Fibroblast of villous mesenchyme (primary cell): ENCODE measurements at places on chromosomes 2 and 18. TPM values are rescaled to one million over a fixed set of nuclear protein-coding genes. Genes with fewer than 3 reads are reported as not detected.

DNA sequence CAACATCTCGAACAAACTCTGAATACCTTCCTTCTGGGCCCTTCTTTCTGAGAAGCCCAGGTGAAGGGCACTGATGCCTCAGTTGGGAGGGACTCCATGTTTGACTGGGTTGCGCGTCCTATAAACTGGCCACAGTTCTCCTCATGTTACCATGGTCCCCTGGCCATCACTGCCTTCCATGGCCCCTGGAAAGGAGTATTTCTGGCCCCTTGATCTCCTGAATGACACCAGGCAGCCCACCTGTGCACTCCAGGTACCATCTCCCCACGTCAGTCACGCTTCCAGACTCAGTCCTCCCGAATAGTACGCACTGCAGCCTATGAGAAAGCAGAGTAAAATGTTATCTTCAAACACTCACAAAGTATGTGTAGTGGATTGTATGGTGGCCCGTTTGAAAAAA lies 73.9 kb downstream of the ACKR3 start:
- no peak for DNase-seq

DNA sequence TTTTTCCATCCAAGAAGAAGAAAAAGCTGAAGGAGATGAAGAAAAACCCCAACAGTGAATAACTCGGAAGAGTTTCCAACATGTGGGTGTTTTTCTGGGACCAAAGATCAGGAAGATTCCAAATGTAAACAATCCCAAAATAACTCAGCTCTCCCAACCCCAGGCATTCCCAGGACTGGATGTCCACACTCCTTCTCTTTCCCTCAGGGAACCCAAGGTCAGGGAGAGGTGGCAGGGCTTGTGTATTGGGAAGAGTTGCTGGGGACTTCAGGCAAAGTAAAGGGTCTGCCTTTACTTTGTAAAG lies 268.0 kb downstream of the DYSF start:
- DNase-seq, result peak; percentile 43

- DNase-seq, result no peak
Observed at GRCh38 chr18:69291044-69291443, 109.6 kb upstream of the DOK6 start.

- no peak for DNase-seq
Observed at GRCh38 chr2:31058096-31059035, 79.9 kb downstream of the GALNT14 start.

- no peak for DNase-seq
Observed at GRCh38 chr2:68432696-68433658, 34.1 kb downstream of the FBXO48 start.

GRCh38 chr2:201813996-201814760 lies 7.8 kb downstream of the CDK15 start:
- peak; percentile 62 for DNase-seq

DNA sequence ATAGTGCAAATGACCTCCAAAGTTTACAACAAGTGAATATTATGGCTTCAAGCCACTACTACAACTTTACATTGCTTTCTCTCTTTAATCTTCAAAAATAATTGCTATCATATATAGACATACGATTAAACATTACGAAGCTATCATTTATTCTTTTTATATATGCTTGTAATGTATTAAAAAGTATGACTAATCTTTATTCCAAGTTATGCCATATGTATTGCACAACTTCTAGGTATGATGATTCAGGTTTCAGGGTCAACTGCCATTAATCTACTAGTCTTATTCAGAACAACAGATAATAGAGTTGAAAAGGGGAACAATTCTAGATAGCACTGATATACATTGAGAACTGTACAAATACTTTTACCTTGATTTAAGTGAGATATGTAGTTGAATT lies 506.2 kb upstream of the TMEFF2 start:
- DNase-seq, result no peak

- peak; percentile 86 for DNase-seq
Observed at GRCh38 chr2:105432749-105433148, 33.9 kb upstream of the FHL2 start.

GRCh38 chr2:180411661-180412060 lies 404.6 kb upstream of the CWC22 start:
- no peak for DNase-seq

GRCh38 chr2:63680455-63680854 lies 91.7 kb downstream of the MDH1 start:
- no peak for DNase-seq

DNA sequence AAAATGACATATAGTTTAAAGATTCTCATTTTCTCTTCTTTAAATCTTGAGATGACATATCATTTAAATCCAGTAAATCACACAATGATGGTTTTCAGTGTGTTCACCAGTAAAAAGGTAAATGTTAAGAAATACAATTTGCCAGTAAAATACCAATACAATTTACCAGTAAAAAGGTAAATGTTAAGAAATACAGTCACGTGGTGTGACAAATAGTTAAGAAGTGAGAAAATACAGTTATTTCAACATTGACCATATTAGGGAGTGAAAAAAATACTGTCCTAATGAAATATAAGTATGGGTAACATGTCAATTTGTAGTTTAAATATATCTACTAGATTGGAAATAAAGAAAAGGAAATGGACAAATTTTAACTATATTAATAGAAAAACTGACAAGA lies 80.5 kb downstream of the DLGAP1 start:
- DNase-seq, result no peak

DNA sequence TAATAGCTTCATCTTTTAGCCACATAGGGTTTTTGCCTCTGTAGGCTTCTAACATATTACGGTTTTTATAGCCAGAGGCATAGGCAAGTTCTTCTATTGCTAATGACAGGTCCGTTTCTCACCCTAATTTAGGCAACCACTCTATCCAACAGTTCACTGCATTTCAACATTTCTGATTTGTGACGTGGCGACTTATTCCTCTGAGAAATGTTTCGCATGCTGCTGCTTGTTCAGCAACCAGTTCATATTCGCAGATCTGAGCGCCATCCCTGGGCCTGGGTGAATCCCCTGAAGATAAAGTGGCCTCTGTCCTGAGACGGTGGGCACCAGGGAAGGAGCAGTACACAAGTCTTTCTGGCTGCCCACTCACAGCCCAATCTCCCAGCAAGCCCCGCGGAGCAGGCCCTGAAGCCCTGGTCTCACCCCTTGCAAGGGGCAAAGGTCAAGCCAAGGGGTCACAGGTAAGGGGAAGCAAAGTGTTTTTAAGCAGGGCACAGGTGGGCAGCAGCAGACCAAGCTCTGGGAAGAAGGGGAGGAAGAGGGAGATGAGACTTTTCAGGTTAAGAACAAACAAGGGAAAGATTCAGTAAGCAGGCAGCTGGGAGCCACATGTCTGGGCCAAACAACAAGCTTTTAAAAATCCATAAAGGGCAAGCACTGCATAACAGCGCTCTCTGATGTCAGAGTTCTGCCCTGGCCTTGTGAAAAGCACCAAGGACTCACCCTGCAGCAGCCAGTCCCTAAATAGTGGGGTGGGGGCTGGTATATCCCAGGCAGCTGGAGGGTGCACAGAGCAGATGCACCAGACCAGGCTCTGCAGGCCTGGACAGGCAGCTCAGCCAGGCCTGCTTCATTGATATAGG lies 10.8 kb upstream of the COX7A2L start:
- DNase-seq, result peak; percentile 63

Gene FKBP1B
- total RNA-seq, result 6.0 and 9.3 TPM in 2 replicates

Gene SMCHD1
- 72.8 and 104 TPM in 2 replicates for total RNA-seq

Gene KCNE4
- total RNA-seq, result 13.4 and 18.4 TPM in 2 replicates

Gene TDRD15
- total RNA-seq, result not detected in 2 replicates

Gene BCL2
- 0.64 and 0.86 TPM in 2 replicates for total RNA-seq

Gene SPATA3
- total RNA-seq, result not detected in 2 replicates

Gene MYOM1
- total RNA-seq, result 0.32 and 0.86 TPM in 2 replicates

Gene MEP1B
- under 0.01 and 0.64 TPM in 2 replicates for total RNA-seq

Gene COBLL1
- 13.4 and 15.5 TPM in 2 replicates for total RNA-seq
